ENCODE measurements at places on chromosomes 13 and 19.

GRCh38 chr19:48249502-48250014 lies 6.2 kb downstream of the CARD8 start:
- peak; percentile 39 for DNase-seq

DNA sequence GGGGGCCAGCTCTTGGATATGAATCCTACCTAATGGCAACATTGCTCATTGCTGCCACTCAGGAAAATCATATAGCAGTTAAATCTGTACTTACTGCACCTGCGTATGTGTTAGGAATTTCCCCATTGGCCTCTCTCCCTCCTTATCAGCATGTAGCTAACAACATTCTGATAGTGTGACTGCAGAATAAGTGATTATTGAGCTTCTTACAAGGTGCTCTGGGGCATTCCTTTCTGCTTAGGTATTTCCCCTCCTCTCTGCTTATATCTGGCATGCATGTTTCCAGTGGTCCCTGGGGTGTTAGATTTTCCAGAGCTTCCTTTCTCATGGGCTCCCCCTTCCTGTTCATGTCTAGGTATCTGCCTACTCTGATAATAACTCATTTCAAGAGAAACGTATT lies 414.1 kb upstream of the SLITRK1 start:
- no peak for DNase-seq

GRCh38 chr13:113422807-113423519 lies 30.3 kb downstream of the ADPRHL1 start:
- DNase-seq = no peak

DNA sequence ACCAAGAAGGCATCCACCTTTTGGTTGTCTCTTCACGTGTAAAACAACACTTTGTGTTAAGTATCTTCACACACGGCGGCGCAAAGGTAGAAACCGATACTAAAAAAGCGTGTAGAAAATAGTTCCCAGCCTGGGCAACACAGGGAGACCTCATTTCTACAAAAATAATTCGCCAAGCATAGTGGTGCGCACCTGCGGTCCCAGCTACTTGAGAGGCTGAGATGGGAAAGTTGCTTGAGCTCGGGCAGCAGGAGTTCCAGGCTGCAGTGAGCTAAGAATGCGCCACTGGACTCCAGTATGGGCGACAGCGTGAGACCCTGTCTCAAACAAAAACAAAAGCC lies 573 bp upstream of the ERCC5 start:
- no peak for DNase-seq

DNA sequence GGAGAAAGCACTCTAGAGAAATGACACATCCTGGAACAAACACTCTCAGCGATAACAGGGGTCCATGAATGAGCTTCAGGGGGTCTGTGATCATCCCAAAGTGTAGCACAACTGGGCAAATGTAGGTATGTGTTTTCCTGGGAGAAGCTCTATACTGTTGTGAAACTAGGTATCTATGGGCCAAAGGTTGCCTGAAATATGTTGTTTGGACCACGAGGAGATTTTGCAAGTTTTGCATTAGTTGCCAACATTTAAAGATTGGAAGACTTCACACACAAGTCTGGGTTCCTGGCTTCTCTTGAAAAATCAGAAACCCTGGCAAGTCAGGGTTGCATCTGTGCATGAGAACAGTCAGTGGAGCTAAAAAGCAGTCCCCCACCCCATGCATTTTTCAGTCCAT lies 26.7 kb upstream of the POU2F2 start:
- no peak for DNase-seq

DNA sequence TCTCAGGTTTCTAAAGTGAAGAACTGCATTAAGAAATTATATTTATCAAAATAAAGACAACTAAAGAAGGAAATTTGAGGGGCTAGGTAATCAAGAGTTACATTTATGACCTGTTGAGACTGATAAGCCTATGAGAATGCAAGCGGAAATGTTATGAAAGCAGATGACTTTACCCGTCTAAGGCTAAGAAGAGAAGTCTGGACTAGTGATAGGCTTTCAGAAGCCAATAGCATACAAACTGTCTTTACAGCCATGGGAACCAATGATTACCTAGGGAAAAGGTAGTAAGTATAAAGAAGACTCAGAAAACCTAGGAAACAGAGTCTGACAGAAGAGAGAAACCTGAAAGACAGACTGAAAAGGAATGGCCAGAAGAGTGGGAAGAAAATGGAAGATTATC lies 11.2 kb downstream of the TSC22D1 start:
- DNase-seq = no peak

DNA sequence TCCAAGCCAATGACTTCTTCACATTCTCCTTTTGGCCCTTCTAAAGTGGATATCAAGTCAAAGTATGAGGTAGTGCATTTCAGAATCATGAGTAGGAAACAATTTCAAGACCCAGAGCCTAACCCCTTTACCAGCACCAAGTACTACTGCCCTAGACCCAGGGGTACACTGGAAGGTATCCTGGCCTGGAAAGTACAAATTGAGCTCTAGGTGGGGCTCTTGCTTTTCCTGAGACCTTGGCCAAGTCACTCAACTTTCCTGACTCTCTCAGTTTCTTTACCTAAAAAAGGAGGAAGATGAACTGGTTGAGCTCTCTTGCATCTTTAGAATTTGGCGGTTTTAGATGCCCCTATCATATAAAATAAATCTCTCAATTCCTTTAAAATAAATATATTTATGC lies 204.7 kb downstream of the FGF14 start:
- no peak for DNase-seq

GRCh38 chr13:27621116-27621365 lies 651 bp upstream of the POLR1D start:
- no peak for DNase-seq

- DNase-seq = no peak
These were observed 64.3 kb downstream of the GADD45B start for GRCh38 chr19:2540251-2540645.

- DNase-seq = peak; percentile 86
These were observed at the start of gene CAMSAP3 for GRCh38 chr19:7595466-7596133. Gene CAMSAP3, plus strand, starts transcription at chr19:7595863. Its CDS starts 140 bp downstream, at chr19:7596003.

- no peak for DNase-seq
These were observed 560.4 kb downstream of the GPC6 start for GRCh38 chr13:93786846-93787489.

GRCh38 chr19:43422000-43422688 lies 7.5 kb downstream of the TEX101 start:
- no peak for DNase-seq

- no peak for DNase-seq
These were observed 6.1 kb upstream of the ARRDC2 start for GRCh38 chr19:18001777-18002345.

DNA sequence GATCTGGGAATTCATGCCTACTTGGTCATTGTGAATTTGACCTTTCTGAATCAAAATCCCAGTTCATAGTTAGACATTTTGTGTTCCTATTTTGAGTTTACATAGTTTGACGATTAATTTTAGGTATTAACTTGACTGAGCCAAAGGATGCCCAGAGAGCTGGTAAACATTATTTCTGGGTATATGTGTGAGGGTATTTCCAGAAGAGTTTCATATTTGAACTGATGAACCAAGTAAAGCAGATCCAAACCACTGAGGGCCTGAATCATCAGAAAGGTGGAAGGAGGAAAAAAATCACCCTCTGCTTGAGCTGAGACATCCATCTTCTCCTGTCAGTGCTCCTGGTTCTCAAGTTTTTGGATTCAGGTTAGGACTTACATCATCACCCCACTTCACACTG lies 116.6 kb downstream of the CYSLTR2 start:
- no peak for DNase-seq

- DNase-seq = peak; percentile 90
These were observed 16.5 kb downstream of the VASP start for GRCh38 chr19:45523642-45524256.

DNA sequence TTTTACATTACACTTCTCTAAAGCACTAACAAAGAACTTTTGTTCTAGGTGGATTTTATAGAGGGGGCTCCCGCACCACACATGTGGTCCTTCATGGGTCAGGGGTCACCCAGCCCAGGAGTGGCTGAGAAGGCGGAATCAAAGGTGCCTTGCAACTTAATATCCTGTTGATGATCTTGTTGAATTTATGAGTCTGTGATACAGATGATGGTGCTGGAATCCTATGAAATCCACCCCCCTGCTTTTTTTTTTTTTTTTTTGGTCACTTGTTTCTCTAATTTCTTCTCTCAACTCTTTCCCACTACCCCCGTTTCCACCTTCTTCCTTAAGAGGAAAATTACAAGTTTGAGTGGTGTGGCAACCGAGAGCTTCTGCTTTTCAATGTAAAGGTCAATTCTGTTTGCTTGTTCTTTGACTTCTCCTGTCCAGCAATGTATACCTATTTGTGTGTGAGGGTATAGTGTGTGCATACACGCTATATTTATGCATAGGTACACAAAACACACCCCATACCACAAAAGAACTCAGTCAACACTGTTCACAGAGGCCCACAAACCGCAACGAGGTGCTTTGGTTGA lies 4.2 kb upstream of the ZIC2 start:
- no peak for DNase-seq

DNA sequence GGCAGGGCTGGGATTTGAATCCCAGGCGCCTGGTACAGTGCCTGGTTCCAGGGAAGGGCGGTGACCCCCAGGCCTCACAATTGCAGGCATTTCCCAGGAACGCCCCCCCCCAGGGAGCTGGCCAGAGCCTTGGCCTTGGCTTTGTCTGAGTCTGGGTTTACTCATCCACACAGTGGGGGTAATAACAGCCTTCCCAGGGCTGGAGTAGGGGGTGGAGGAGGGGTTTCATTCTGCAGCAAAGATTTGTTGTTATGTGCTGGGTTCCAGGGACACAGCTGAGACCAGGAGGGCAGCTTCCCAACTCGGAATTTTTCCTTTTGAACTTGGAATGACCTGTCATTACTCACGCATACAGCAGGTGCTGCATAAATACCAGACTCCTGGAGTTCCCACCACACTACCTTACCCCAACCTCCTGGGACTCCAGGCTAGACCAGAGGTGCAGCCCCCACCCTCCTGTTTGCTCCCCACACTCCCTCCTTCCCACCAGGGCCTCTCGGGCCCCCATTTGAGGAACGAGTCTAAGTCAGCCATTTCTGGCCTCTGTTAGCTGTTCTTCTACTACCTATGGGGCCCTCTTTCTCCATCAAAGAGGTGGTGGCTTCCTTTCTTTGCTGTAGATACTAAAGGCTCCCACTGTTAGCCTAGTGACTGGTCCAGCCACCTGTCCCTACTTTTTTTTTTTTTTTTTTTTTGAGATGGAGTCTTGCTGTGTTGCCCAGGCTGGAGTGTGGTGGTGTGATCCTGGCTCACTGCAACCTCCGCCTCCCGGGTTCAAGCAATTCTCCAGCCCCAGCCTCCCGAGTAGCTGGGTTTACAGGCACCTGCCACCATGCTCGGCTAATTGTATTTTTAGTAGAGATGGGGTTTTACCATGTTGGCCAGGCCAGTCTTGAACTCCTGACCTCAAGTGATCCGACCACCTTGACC lies 1.6 kb upstream of the ADAMTS10 start:
- peak; percentile 58 for DNase-seq

- DNase-seq = no peak
These were observed 412 bp downstream of the IRS2 start for GRCh38 chr13:109785892-109786450.

DNA sequence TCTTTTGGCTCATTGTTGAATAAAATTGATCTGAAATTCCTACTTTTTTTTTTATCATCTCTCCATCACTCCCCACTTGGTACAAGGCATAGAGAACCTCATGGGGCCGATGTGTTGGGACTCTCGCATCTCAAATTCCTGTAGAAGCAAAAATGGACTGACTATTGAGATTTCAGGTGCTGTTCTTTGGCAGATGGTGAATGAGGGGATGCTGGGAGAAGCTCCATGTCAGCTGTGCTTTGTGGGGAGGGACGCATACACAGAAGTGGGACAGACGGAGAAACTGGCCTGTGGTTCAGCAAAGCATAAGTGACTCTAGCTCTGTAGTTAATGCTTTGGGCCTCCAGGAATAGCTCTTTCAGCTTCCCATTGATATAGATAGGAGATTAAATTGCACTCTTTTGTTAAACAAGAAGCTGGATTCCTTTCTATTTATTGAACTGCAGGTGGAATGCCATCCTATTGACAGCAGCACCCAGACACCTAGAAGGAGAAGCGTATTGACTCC lies 194.5 kb upstream of the RNF113B start:
- DNase-seq = no peak
